ENCODE measurements at places on chromosomes 12 and 14. TPM values are rescaled to one million over a fixed set of nuclear protein-coding genes. Genes with fewer than 3 reads are reported as not detected.

GRCh38 chr12:32083489-32083888 lies 23.2 kb upstream of the BICD1 start:
- no peak for DNase-seq
- H3K27me3 ChIP-seq = no peaks in the 10 kb centered on the region
- H3K4me3 ChIP-seq = no peak overlapping the region
- no peak overlapping the region for H3K27ac ChIP-seq
- H3K4me1 ChIP-seq = no peaks in the 10 kb centered on the region

- no peak overlapping the region for H3K27ac ChIP-seq
- H3K4me1 ChIP-seq = no peaks in the 10 kb centered on the region
- no peaks in the 10 kb centered on the region for H3K27me3 ChIP-seq
- no peak for DNase-seq
- no peaks in the 10 kb centered on the region for H3K36me3 ChIP-seq
- no peak overlapping the region for H3K4me3 ChIP-seq
These were observed 125.4 kb downstream of the DYRK2 start for GRCh38 chr12:67773896-67774295.

DNA sequence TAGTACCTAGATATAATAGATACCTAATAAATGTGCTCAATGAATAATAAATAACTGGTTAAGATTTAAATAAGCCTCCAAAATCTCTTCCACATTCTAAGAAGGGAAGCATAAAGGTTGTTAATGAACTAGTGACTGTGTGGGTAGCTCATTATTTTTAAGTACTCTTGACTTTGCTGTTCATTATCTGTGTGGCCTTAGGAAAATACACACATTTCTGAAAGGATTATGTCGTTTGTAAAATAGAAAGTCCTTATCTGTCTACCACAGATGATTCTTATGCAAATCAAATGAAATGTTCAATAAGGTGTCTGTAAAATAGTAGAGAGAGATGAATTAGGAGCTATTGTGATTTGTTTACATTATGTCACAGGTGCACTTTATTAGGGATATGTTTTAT lies 119.5 kb downstream of the LRRK2 start:
- no peaks in the 10 kb centered on the region for H3K36me3 ChIP-seq
- no peak overlapping the region for H3K4me3 ChIP-seq
- H3K27me3 ChIP-seq = no peaks in the 10 kb centered on the region
- no peak overlapping the region for H3K27ac ChIP-seq
- no peaks in the 10 kb centered on the region for H3K4me1 ChIP-seq
- DNase-seq = no peak

DNA sequence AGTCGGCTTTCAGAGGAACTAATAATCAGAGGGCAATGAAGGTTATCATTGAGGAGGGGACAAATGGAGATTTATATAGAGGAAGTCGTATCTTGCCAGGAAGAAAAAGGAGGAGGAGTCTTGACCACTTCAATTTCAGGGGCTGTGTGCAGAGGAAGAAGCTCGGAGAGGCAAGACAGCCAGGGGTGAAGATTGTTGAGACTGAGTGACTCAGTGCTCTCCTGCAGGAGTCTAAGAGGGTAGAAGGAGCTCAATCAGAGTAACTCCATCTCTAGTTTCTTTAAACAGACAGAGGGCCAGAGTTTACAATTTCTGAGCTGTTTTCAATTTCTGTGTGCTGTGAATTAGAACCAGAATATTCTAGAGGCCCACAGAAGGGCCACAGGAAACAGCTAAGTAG lies 439.3 kb upstream of the PRICKLE1 start:
- no peaks in the 10 kb centered on the region for H3K4me1 ChIP-seq
- no peak for DNase-seq

GRCh38 chr12:26028953-26029735 lies 70.7 kb downstream of the RASSF8 start:
- H3K4me1 ChIP-seq = peaks cover 3% of the 10 kb centered on the region
- no peaks in the 10 kb centered on the region for H3K27me3 ChIP-seq
- H3K27ac ChIP-seq = no peak overlapping the region
- DNase-seq = peak; percentile 53

PRIMA1 gene
- polyA plus RNA-seq = 9.2 TPM

- DNase-seq = peak; percentile 55
- peak overlapping the region; percentile 93 for H3K4me3 ChIP-seq
- H3K27me3 ChIP-seq = no peaks in the 10 kb centered on the region
- peak overlapping the region; percentile 98 for H3K27ac ChIP-seq
- peaks cover 2% of the 10 kb centered on the region for H3K4me1 ChIP-seq
These were observed 446 bp downstream of the PPP1R12A start for GRCh38 chr12:79934281-79935020.

MYF6 gene
- 0.21 TPM for polyA plus RNA-seq

DNA sequence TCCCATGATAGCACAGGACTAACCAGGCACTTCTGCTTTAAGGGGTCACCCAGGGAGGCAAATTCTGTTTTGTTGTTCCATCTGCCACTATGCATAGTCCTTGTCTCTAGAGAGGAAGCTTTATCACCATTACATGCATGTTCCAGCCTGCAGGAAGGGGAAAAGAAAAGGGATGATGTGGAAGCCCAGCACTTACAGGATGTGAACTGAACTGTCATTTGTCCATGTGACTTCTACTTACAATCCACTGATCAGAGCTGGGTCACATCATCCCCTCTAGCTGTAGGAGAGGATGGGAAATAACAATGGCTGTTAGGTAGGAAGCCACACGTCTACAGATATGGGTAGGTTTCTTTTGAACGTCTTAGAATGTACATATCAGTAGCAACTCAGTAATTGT lies 203.1 kb downstream of the PTPRO start:
- H3K4me1 ChIP-seq = no peaks in the 10 kb centered on the region
- no peaks in the 10 kb centered on the region for H3K27me3 ChIP-seq
- H3K27ac ChIP-seq = no peak overlapping the region
- no peaks in the 10 kb centered on the region for H3K36me3 ChIP-seq
- H3K4me3 ChIP-seq = no peak overlapping the region
- no peak for DNase-seq

DNA sequence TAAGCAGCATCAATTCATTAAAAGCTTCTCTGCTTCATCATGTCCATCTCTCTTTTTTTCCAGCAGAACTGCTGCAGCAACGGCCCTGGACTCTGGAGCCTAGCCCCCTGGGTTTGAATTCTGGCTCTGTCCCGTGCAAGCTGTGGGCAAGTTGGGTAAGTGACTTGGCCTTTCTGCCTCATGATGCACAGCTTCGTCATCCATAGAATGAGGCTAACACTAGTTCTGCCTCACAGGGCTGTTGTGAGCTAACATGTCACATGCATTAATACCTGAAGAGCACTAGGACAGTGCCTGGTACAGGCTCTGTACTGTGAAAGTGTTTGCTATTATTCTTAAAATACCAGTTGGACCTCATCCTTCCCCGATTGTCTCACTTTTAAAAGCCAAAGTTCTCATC lies 4.2 kb downstream of the KRT82 start:
- DNase-seq = no peak
- H3K4me1 ChIP-seq = no peaks in the 10 kb centered on the region
- H3K4me3 ChIP-seq = no peak overlapping the region
- H3K36me3 ChIP-seq = no peaks in the 10 kb centered on the region
- H3K27me3 ChIP-seq = peaks cover 5% of the 10 kb centered on the region
- no peak overlapping the region for H3K27ac ChIP-seq

DNA sequence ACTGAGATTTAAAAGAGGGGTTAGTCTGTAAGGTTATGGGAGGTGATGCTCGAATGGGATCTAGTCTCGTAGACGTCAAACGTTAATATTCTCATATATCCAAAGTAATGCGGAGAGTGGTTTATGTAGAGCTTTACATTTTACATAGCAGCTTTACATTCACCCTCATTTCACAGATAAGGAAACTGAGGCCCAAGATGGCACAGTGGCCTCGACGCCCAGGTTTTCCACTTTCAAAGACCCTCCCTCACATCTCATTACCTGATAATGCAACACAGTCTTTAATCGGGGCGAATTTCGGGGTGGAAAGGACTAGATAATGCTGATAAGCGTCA lies 450 bp upstream of the TDG start:
- H3K36me3 ChIP-seq = peaks cover 2% of the 10 kb centered on the region
- peak overlapping the region; percentile 91 for H3K27ac ChIP-seq
- H3K4me3 ChIP-seq = peak overlapping the region; percentile 87
- DNase-seq = no peak
- no peaks in the 10 kb centered on the region for H3K4me1 ChIP-seq

GRCh38 chr14:65243766-65244442 lies 141.6 kb upstream of the MAX start:
- H3K27me3 ChIP-seq = no peaks in the 10 kb centered on the region
- no peak overlapping the region for H3K4me3 ChIP-seq
- no peak for DNase-seq
- H3K27ac ChIP-seq = peak overlapping the region; percentile 67

- no peak overlapping the region for H3K27ac ChIP-seq
- H3K4me1 ChIP-seq = peaks cover 5% of the 10 kb centered on the region
- peaks cover 2% of the 10 kb centered on the region for H3K36me3 ChIP-seq
- H3K27me3 ChIP-seq = no peaks in the 10 kb centered on the region
- DNase-seq = peak; percentile 43
These were observed 41.3 kb downstream of the MED13L start for GRCh38 chr12:116236148-116236731.

DNA sequence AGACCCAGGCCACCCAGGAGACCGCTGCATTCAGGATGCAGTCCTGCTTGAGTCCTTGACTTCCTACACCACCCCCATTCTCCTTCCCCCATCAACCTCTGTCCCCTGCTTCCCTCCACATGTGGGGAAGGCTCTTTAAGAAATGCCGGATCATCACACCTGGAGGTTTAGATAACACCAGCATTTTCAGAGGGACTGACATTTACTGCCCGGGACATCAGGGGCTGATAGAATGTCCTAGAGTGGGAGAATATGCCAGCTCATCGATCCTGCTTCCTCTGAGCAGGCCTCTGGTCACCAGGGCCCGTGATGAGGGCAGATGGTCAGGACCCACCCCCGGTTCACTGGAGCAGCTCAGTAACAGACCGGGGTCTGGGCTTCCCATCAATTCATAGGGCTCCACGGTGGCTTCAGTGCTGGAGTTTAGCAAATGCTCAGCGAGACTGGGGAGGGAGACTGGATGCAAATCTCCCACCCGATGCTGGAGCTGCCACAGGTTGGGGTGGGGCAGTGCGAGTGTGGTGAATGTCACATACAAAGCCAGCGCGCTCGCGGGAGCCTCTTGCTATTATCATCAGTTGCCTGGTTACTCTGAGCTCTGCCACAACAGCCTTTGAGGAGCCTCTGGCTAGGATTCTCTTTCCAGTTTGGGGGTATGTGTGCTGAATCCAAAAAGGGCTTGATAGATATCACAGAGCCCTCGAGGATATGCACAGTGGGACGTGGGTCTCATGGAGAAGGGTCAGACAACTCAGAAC lies 111.6 kb downstream of the RBM19 start:
- H3K27me3 ChIP-seq = no peaks in the 10 kb centered on the region
- H3K36me3 ChIP-seq = peaks cover 24% of the 10 kb centered on the region
- H3K27ac ChIP-seq = no peak overlapping the region
- no peaks in the 10 kb centered on the region for H3K4me1 ChIP-seq

CCDC197 gene
- polyA plus RNA-seq = not detected

C14orf132 gene
- polyA plus RNA-seq = 20.0 TPM

- H3K4me3 ChIP-seq = peak overlapping the region; percentile 76
- peak; percentile 77 for DNase-seq
- peaks cover 20% of the 10 kb centered on the region for H3K4me1 ChIP-seq
- H3K27me3 ChIP-seq = no peaks in the 10 kb centered on the region
- peaks cover 15% of the 10 kb centered on the region for H3K36me3 ChIP-seq
These were observed 1.8 kb upstream of the NAB2 start for GRCh38 chr12:57087010-57087690.

DNA sequence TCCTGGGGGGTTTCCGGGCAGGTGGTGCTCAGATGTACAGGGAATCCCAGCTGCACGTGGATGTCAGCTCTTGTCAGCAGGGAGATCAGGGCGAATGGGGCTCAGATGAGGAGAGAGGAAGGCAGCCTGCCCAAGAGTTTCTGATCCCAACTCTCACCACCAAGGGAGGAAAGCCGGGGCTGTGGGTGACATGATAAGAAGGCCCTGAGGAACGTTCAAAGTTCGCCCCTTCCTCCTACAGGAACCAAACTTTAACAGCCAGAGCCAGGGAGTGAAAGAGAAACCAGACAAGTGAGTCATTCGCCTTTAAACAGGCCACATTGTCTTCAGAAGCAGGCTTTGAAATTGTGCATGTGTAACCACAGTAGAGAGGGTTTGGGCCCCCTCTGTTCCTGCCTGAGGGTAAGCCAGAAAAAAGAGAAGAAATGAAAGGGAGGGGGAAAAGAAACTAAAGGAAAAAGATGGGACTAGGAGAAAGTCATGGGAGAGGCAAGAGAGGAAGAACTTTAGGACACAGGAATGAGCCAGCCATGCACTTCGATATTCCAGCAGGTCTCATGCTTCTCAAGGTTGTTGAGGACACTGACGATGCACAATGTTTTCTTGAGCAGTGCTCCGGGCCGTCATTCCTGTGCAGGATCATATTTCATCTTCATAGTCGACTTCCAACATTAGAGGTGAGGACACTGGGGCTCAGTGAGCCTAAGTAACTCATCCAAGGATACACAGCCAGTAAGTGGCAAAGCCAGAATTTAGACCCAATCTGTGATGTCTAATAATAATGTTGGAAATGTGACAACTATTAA lies 691.4 kb upstream of the TBX3 start:
- no peaks in the 10 kb centered on the region for H3K27me3 ChIP-seq
- no peaks in the 10 kb centered on the region for H3K36me3 ChIP-seq
- peak overlapping the region; percentile 46 for H3K27ac ChIP-seq
- peaks cover 15% of the 10 kb centered on the region for H3K4me1 ChIP-seq
- H3K4me3 ChIP-seq = no peak overlapping the region

SERPINA9 gene
- polyA plus RNA-seq = not detected

DNA sequence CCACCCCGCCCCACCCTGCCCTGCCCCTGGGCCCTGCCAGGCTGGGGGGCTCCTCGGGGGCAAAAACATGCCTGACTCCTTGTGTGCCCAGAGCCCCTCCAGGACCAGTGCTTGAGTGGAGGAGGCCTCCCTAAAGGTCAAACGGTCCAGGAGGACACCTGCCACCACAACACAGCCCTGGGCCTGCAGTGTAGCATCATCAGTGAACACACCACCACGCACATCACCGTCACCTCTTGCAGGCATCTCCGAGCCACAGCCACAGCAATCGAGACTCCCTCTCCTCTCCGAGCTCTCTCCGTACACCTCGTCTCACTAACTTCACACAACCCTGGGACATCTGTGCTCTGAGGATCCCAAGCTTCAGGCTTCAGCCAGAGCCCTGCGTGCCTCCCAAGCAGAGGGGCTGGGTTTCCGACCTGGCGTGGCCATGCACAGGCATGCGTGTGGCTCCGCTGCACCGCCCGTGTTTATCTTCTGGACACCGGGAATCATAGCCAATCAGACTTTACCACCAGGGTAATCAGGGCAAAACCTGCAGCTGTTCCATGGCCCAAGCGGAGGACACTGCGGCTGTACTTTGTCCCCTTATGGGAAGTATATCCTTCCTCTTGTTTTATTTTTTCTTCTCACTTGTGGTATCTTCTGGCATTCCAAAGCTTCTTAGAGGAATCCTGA lies 6.2 kb upstream of the DIO3 start:
- H3K4me1 ChIP-seq = peaks cover 35% of the 10 kb centered on the region
- peak overlapping the region; percentile 12 for H3K4me3 ChIP-seq
- peak; percentile 89 for DNase-seq
- peaks cover 12% of the 10 kb centered on the region for H3K27me3 ChIP-seq

DNA sequence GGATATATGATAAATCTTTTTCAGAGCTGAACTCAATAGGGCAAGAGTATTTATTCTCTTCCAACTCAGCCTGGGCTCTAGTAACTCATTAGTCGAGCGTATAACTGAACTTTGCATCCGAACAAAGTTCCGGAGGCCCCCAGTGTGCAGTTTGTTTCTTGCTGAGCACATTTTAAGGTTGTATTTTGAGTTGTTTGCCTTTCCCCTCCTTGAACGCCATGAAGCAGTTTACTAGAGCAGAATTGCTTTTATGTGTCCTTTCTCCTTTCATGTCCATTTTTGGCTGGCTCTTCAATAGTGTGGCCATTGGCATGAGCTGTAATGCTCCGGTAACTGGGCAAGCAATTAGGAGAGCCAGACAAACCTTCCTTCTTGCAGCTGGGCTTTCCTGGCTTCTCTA lies 105.3 kb downstream of the WIF1 start:
- peaks cover 40% of the 10 kb centered on the region for H3K4me1 ChIP-seq
- peak overlapping the region; percentile 78 for H3K27ac ChIP-seq
- peak; percentile 82 for DNase-seq
- H3K36me3 ChIP-seq = no peaks in the 10 kb centered on the region
- no peaks in the 10 kb centered on the region for H3K27me3 ChIP-seq
